ENCODE measurements at places on chromosomes 1 and 21. TPM values are rescaled to one million over a fixed set of nuclear protein-coding genes. Genes with fewer than 3 reads are reported as not detected.

DNA sequence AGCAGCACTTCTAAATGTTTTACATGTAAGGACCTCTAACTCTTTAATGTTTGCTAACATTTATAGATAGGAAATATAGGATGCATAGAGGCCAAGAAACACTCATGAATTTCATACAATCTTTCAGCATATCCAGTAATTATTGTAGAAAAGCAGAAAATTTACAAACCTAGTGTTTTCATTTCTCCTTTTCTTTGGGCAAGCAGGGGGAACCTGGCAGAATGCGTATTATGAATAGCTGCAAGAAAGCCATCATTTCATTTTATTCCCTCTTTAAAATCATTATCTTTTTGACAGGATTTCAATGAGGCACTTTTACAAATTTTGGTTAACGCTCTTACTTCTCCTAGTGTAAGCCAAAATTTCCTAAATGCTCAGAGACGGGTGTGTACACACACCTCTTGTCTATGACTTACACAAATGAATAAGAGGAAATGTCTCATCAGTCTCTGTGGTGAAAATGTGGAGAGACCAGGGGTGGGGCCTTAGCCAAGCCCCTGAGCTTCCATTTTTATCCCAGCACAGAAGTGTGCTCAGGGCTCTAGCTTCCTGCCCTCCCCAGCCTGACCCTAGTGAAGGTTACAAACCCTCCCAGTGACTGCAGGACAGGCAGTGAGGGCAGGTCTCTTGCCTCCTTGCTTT is 91.6 kb downstream of the LRRC8C start:
- peaks cover 98% of the 10 kb centered on the region for H3K4me1 ChIP-seq
- H3K27ac ChIP-seq: peak overlapping the region; percentile 89
- peak; percentile 77 for DNase-seq
- peak overlapping the region; percentile 79 for H3K4me3 ChIP-seq

GRCh38 chr1:243393096-243393495 is 137.3 kb downstream of the SDCCAG8 start:
- no peaks in the 10 kb centered on the region for H3K27me3 ChIP-seq
- no peaks in the 10 kb centered on the region for H3K36me3 ChIP-seq
- H3K27ac ChIP-seq: no peak overlapping the region

GRCh38 chr1:161187311-161187710 is 10.0 kb upstream of the B4GALT3 start:
- peaks cover 62% of the 10 kb centered on the region for H3K4me1 ChIP-seq
- H3K27me3 ChIP-seq: no peaks in the 10 kb centered on the region
- no peak for DNase-seq

GRCh38 chr1:6465461-6466005 is 440 bp downstream of the TNFRSF25 start:
- peaks cover 14% of the 10 kb centered on the region for H3K36me3 ChIP-seq
- DNase-seq: peak; percentile 60
- peaks cover 41% of the 10 kb centered on the region for H3K4me1 ChIP-seq
- H3K4me3 ChIP-seq: peak overlapping the region; percentile 97

DNA sequence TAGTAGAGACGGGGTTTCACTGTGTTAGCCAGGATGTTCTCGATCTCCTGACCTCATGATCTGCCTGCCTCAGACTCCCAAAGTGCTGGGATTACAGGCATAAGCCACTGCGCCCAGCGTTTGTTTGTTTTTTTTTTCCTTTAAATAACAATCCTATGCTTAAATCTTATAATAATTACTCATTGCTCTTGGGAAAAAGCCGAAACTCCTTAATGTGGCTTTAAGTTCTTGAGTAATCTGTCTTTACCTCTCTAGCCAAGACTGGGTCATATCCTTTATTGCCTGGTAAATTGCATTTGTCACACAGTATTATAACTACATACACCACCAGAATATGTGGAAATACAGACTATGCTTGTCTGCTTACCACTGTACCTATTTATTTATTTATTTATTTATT is 97.1 kb downstream of the MACF1 start:
- DNase-seq: no peak
- no peaks in the 10 kb centered on the region for H3K4me1 ChIP-seq
- H3K27ac ChIP-seq: no peak overlapping the region
- peaks cover 38% of the 10 kb centered on the region for H3K36me3 ChIP-seq
- no peak overlapping the region for H3K4me3 ChIP-seq

GRCh38 chr1:223084464-223084866 is 58.6 kb downstream of the TLR5 start:
- DNase-seq: no peak
- H3K4me1 ChIP-seq: peaks cover 12% of the 10 kb centered on the region
- H3K4me3 ChIP-seq: no peak overlapping the region

GRCh38 chr1:156356875-156357534 is 12.0 kb upstream of the RHBG start:
- peaks cover 15% of the 10 kb centered on the region for H3K4me1 ChIP-seq
- H3K36me3 ChIP-seq: no peaks in the 10 kb centered on the region
- no peak overlapping the region for H3K27ac ChIP-seq
- peak; percentile 72 for DNase-seq

- no peaks in the 10 kb centered on the region for H3K36me3 ChIP-seq
- DNase-seq: no peak
- H3K4me3 ChIP-seq: no peak overlapping the region
- H3K4me1 ChIP-seq: peaks cover 6% of the 10 kb centered on the region
- H3K27ac ChIP-seq: no peak overlapping the region
- H3K27me3 ChIP-seq: peaks cover 6% of the 10 kb centered on the region
Observed at GRCh38 chr1:55812281-55812680, 597.1 kb upstream of the USP24 start.

- peak overlapping the region; percentile 33 for H3K4me3 ChIP-seq
- H3K36me3 ChIP-seq: peaks cover 3% of the 10 kb centered on the region
- H3K27ac ChIP-seq: peak overlapping the region; percentile 30
- no peak for DNase-seq
Observed at GRCh38 chr1:234924450-234925355, 203.9 kb downstream of the TOMM20 start.

DNA sequence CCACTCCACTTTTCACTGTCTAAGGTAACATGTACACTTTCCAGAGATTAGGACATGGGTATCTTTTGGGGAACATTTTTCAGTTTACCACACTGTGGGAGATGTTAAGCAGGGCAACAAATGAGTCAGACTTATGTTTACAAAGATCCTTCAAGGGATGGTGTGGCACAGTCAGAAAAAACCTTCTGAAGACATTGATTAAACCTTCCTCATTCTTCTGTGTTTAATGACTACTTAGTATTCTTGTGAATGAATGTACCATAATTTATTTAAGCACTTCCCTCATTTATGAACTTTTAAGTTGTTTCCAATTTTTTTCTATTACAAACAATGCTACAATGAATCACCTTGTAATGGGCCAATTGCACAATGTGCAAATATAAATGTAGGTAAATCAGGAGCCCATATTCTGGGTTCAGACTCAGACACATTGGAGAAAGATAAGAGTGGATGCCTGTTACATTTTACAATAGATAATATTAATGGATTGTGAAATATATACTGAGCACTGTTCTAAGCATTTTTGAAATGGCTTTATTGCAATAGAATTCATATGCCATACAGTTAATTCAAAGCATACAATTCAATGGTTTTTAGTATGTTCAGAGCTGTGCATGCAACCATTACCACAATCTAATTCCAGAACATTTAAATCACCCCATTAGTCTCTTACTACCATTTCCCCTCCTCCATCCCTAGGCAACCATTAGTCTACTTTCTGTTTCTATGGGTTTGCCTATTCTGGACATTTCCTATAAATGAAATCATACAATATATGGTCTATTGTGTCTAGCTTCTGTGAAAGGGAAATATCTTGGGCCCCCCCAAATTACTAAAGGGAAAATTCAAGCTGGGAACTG is 1.9 kb upstream of the SFT2D2 start:
- H3K36me3 ChIP-seq: peaks cover 9% of the 10 kb centered on the region
- peaks cover 11% of the 10 kb centered on the region for H3K27me3 ChIP-seq
- H3K4me3 ChIP-seq: no peak overlapping the region
- H3K27ac ChIP-seq: no peak overlapping the region
- peaks cover 65% of the 10 kb centered on the region for H3K4me1 ChIP-seq
- DNase-seq: no peak

DNA sequence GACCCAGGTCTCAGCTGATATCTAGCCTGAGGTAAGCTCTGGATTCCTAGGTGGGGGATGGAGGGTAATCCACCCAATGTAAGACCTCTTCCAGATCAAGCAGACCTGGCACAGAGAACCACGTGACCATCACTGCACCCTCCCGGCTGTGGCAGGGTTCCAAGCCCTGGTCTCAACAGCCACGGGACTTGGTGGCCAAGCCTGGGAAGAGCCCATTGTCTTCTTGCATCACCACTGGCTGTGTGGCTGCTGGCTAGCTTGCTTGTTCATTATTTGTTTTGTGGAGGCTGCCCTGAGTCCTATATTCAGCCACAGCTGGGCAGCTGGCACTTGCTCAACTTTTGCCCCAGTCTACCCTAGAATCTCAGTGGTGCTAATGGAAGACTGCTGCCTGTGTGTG is 24.1 kb upstream of the NFASC start:
- peaks cover 16% of the 10 kb centered on the region for H3K27me3 ChIP-seq
- no peaks in the 10 kb centered on the region for H3K4me1 ChIP-seq
- no peak overlapping the region for H3K27ac ChIP-seq
- H3K4me3 ChIP-seq: no peak overlapping the region
- no peaks in the 10 kb centered on the region for H3K36me3 ChIP-seq
- no peak for DNase-seq

DNA sequence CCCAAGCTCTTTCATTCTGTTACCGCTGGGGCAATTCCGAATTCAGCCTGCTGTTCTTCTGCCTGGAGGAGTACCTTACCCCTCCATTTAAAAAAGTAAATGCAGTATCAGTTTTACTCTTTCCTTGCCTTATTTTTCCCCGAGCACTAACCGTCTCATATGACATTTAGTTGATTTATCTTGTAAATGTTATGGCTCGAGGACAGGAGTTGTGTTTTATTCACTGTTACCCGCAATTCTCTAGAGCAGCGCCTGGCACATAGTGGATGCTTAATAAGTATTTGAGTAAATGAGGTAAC is 425 bp upstream of the TADA1 start:
- no peaks in the 10 kb centered on the region for H3K27me3 ChIP-seq
- peak overlapping the region; percentile 96 for H3K27ac ChIP-seq
- DNase-seq: no peak
- H3K36me3 ChIP-seq: no peaks in the 10 kb centered on the region
- H3K4me1 ChIP-seq: peaks cover 37% of the 10 kb centered on the region

- no peak for DNase-seq
- H3K4me1 ChIP-seq: no peaks in the 10 kb centered on the region
- H3K27me3 ChIP-seq: no peaks in the 10 kb centered on the region
- no peak overlapping the region for H3K27ac ChIP-seq
- no peaks in the 10 kb centered on the region for H3K36me3 ChIP-seq
Observed at GRCh38 chr1:218991089-218991488, 182.6 kb upstream of the LYPLAL1 start.

AUNIP gene
- total RNA-seq: 9.9 TPM

IBA57 gene
- 9.1 TPM for total RNA-seq

PLA2G2F gene
- not detected for total RNA-seq

ZSCAN20 gene
- total RNA-seq: 3.3 TPM

NBPF19 gene
- total RNA-seq: 26.9 TPM

Data from activated T-cell treated with anti-CD3 and anti-CD28 coated beads, Interleukin-2, amount 50 U/mL, for 72 hours (primary cell).